Aorta (tissue), 5 donors: ENCODE measurements at places on chromosomes 2 and 18. TPM values are rescaled to one million over a fixed set of nuclear protein-coding genes. Genes with fewer than 3 reads are reported as not detected.

The TANC1 gene
- 56.9 TPM for total RNA-seq

DNA sequence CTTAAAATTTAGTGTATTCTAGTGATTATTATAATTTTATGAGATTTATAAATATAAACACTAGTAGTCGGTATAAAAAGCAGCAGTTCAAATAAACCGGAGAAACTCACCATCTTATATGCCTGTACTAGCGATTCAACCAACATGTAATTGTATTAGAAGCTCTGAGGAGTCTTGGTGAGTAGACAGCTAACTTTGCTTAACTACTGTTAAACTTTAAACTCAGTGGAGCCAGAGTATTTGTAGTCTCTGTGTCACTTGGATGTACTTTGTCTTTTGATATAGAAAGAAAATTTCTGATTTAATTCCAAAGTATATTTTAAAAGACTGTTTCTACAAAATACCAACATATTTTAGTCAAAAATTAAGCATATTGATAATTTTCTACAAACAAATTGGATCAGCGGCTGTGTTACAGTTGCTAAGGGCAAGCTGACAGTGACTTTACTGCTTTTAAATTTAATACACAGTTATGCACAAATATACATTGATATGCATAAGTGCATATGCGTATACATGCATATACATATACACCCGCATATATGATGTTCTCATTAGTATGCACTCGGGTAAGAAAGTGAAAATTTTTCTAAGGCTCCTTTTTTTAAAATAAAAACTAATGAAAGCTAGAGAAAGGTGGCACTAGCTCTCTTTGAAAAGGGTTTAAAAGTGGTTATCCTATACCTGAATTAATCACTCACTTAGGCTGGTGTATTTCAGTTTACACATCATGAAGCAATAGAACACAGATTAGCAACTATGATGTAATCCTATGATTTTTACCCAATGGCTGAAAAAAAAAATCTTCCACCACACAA, 374.5 kb downstream of the NCKAP5 start:
- no peak overlapping the region for H3K27ac ChIP-seq
- H3K4me1 ChIP-seq = no peaks in the 10 kb centered on the region
- H3K4me3 ChIP-seq = no peak overlapping the region
- H3K36me3 ChIP-seq = no peaks in the 10 kb centered on the region
- no peaks in the 10 kb centered on the region for H3K27me3 ChIP-seq

The ANXA4 gene
- 120 TPM for total RNA-seq

DNA sequence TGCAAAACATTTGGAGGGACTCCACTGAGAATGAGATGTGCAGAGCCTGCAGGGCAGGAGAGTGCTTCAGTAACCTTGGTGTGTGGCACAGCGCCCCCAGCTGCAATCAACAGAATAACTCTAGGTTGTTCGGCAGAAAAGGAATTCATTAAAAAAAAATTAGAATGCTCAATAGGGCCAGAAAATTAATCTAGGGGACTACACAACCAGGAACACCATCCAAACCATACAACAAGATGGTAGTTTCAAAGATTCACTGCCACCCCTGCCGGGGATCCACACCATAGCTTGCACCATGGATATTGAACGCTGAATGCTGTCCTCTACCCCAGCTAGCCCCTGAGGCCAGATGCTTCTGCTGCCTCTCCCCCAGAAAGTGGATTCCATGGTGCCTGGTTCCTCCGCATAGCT, 50.1 kb downstream of the THUMPD2 start:
- peaks cover 9% of the 10 kb centered on the region for H3K36me3 ChIP-seq
- peaks cover 12% of the 10 kb centered on the region for H3K4me1 ChIP-seq
- H3K27ac ChIP-seq = no peak overlapping the region
- H3K4me3 ChIP-seq = no peak overlapping the region
- DNase-seq = no peak

- DNase-seq = no peak
- no peaks in the 10 kb centered on the region for H3K36me3 ChIP-seq
- H3K4me3 ChIP-seq = no peak overlapping the region
- H3K4me1 ChIP-seq = peaks cover 2% of the 10 kb centered on the region
- H3K27me3 ChIP-seq = no peaks in the 10 kb centered on the region
- H3K27ac ChIP-seq = no peak overlapping the region
These were observed 48.8 kb downstream of the CABYR start for GRCh38 chr18:24187689-24188088.

- peak; percentile 64 for DNase-seq
- H3K27me3 ChIP-seq = no peaks in the 10 kb centered on the region
- H3K36me3 ChIP-seq = no peaks in the 10 kb centered on the region
- H3K4me3 ChIP-seq = no peak within 1 kb of the TSS
These were observed at the start of gene CFAP65 for GRCh38 chr2:219041252-219041651. CFAP65 (minus strand) TSS chr2:219041516; CDS start chr2:219039048, 2,468 bp downstream.

The SLC30A3 gene
- total RNA-seq = 1.8 TPM

The GPATCH11 gene
- total RNA-seq = 6.6 TPM

DNA sequence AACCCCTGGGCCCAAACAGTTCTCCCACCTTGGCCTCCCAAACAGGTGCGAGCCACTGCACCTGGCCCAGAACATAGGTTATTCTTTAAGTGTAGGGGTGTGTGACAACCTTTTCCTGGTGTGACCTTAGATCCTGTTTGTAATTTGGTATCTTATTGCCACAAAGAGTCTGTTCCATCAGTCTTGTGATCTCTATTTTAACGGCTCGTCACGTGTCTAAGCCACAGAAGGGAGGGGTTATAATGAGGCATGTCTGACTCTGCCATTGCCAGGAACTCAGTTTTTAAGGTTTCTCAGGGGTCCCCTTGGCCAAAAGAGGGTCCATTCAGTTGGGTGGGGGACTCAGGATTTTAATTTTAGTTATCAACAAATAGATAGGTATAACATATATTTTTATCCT, 4.4 kb upstream of the ALS2 start:
- peaks cover 2% of the 10 kb centered on the region for H3K4me1 ChIP-seq
- no peaks in the 10 kb centered on the region for H3K36me3 ChIP-seq
- H3K4me3 ChIP-seq = no peak overlapping the region
- no peaks in the 10 kb centered on the region for H3K27me3 ChIP-seq
- H3K27ac ChIP-seq = no peak overlapping the region

DNA sequence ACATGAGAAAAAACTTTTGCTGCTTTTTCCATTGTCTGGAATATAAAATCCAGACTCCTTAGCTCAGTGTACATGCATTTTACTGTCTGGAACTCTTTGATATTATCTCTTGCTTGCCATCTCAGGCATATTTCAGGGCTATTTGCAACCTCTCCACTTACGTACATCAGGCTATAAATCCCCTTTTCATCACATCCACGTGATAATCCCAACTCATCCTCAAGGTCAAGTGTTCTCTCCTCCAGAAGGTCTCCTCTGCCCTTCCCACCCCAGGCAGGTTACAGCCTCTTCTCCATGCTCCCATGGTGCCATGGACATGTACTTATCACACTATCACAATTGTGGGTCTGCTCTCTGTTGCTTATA, 202.5 kb upstream of the RBMS1 start:
- no peak overlapping the region for H3K4me3 ChIP-seq
- no peaks in the 10 kb centered on the region for H3K27me3 ChIP-seq
- no peaks in the 10 kb centered on the region for H3K4me1 ChIP-seq
- DNase-seq = no peak

DNA sequence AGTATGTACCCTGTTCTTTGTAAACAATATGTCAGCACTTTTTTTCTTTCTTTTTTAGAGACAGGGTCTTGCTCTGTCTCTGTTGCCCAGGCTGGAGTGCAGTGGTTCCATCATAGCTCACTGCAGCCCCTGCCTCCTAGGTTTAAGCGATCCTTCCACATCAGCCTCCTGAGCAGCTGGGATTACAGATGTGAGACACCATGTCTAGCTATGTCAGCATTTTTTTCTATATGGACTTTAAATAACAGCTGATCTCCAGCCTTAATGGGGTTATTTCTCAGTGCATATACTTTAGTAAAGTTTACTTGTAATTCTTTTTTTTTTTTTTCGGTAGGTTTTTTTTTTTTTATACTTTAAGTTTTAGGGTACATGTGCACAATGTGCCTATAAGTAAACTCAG, 26.6 kb downstream of the ABCG5 start:
- peaks cover 7% of the 10 kb centered on the region for H3K36me3 ChIP-seq
- no peak overlapping the region for H3K4me3 ChIP-seq
- H3K4me1 ChIP-seq = no peaks in the 10 kb centered on the region
- H3K27me3 ChIP-seq = no peaks in the 10 kb centered on the region

- no peak overlapping the region for H3K4me3 ChIP-seq
- no peaks in the 10 kb centered on the region for H3K36me3 ChIP-seq
- no peaks in the 10 kb centered on the region for H3K4me1 ChIP-seq
These were observed 109.8 kb downstream of the STK39 start for GRCh38 chr2:168137510-168138180.

- H3K27me3 ChIP-seq = no peaks in the 10 kb centered on the region
- DNase-seq = peak; percentile 67
- no peak overlapping the region for H3K4me3 ChIP-seq
- H3K36me3 ChIP-seq = no peaks in the 10 kb centered on the region
- H3K27ac ChIP-seq = no peak overlapping the region
These were observed 117.6 kb upstream of the FOSL2 start for GRCh38 chr2:28274911-28275685.

GRCh38 chr2:203237346-203238238, 1.2 kb upstream of the CYP20A1 start:
- H3K4me3 ChIP-seq = no peak overlapping the region
- no peaks in the 10 kb centered on the region for H3K27me3 ChIP-seq
- no peak overlapping the region for H3K27ac ChIP-seq
- H3K36me3 ChIP-seq = no peaks in the 10 kb centered on the region
- H3K4me1 ChIP-seq = no peaks in the 10 kb centered on the region
- no peak for DNase-seq

The MOCOS gene
- 4.4 TPM for total RNA-seq

GRCh38 chr2:198060277-198060676, 255.9 kb downstream of the PLCL1 start:
- no peaks in the 10 kb centered on the region for H3K27me3 ChIP-seq
- DNase-seq = no peak
- no peak overlapping the region for H3K4me3 ChIP-seq
- H3K4me1 ChIP-seq = peaks cover 2% of the 10 kb centered on the region
- no peak overlapping the region for H3K27ac ChIP-seq
- no peaks in the 10 kb centered on the region for H3K36me3 ChIP-seq

The MOGAT1 gene
- not detected for total RNA-seq

DNA sequence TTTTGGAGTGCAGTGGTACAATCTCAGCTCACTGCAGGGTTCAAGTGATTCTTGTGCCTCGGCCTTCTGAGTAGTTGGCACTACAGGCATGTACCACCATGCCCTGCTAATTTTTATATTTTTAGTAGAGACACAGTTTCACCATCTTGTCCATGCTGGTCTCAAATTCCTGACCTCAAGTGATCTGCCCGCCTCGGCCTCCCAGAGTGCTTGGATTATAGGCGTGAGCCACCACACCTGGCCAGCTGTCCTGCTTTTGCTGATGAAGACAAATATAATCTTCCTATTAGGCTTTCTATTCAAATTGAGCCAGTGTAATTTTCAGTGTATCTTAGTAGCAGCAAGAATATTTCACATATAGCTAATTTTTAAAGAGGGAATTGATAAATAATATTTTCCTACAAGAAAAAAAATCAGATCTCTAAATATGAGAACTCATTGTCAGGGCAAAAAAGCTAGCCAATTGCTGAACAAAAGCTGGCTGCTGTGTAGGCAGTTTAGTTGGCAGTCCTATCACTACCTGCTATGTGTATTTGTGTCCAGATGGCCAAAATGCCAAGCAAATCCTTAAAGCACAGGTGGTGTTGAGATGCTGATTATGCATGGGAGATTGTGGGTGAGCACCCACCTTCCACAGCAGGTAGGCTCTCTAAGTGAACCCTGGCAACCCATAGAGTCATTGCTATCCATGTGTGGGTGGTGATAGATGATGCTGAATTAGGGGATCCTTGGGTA, 60.8 kb upstream of the STAM2 start:
- H3K27me3 ChIP-seq = no peaks in the 10 kb centered on the region
- no peaks in the 10 kb centered on the region for H3K36me3 ChIP-seq
- no peak overlapping the region for H3K27ac ChIP-seq
- no peak for DNase-seq
- no peaks in the 10 kb centered on the region for H3K4me1 ChIP-seq

DNA sequence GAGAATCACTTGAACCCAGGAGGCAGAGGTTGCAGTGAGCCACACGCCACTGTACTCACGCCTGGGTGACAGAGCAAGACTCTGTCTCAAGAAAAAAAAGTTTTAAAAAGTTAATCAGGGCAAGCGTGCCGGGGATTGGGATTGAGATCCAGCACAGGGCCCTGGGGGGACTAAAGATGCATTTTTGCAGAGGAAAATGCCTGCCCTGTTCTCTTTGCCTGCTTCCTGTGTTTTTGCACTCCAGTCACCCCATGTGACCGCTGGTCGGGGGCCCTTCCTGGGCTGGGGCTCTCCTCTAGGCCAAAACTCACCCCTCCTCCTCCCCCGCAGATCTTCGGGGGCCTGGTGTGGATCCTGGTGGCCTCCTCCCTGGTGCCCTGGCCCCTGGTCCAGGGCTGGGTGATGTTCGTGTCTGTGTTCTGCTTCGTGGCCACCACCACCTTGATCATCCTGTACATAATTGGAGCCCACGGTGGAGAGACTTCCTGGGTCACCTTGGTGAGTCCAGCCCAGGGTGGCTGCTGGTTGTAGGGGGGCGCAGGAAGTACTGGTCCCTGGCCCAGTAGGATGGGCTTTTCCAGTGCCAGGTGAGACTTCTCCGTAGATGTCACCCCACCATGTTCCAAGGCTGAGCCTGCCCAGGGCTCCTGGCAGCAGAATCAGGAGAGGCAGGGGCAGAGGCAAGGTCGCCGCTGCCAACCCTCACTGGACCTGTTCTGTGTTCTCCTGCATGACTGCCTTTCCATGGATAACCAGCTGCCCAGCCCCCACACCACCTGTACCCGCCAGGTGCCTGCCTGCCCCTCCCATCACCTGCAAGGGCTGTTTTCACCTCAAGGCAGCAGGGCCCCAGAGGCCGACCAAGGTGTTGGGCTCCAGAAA, 22.4 kb downstream of the MAL start:
- no peaks in the 10 kb centered on the region for H3K36me3 ChIP-seq
- no peak overlapping the region for H3K4me3 ChIP-seq
- H3K27ac ChIP-seq = no peak overlapping the region
- H3K27me3 ChIP-seq = no peaks in the 10 kb centered on the region
- H3K4me1 ChIP-seq = no peaks in the 10 kb centered on the region

GRCh38 chr2:20425371-20425881, 21.4 kb upstream of the RHOB start:
- no peak for DNase-seq
- H3K36me3 ChIP-seq = no peaks in the 10 kb centered on the region
- H3K4me3 ChIP-seq = no peak overlapping the region
- H3K4me1 ChIP-seq = no peaks in the 10 kb centered on the region

GRCh38 chr18:32701313-32701712, 71.5 kb downstream of the KLHL14 start:
- H3K27ac ChIP-seq = no peak overlapping the region
- no peaks in the 10 kb centered on the region for H3K27me3 ChIP-seq
- DNase-seq = no peak
- no peaks in the 10 kb centered on the region for H3K4me1 ChIP-seq
- no peak overlapping the region for H3K4me3 ChIP-seq

- no peaks in the 10 kb centered on the region for H3K27me3 ChIP-seq
- H3K4me1 ChIP-seq = no peaks in the 10 kb centered on the region
- no peak for DNase-seq
- no peaks in the 10 kb centered on the region for H3K36me3 ChIP-seq
These were observed 83.5 kb downstream of the DNMT3A start for GRCh38 chr2:25257931-25258846.

The ABCG8 gene
- total RNA-seq = not detected
